ENCODE measurements at places on chromosomes 6 and 20. TPM values are rescaled to one million over a fixed set of nuclear protein-coding genes. Genes with fewer than 3 reads are reported as not detected.

Gene HMGCLL1
- not detected for total RNA-seq

Gene ADAT2
- total RNA-seq = 12.2 TPM

Gene C6orf15
- total RNA-seq = not detected

Gene FERMT1
- 0.32 TPM for total RNA-seq

Gene DACT2
- total RNA-seq = not detected

Gene BANF2
- total RNA-seq = not detected

Gene KCNG1
- 4.4 TPM for total RNA-seq

Gene SSTR4
- not detected for total RNA-seq

Gene FAM217A
- total RNA-seq = not detected

Gene FAM217B
- 13.4 TPM for total RNA-seq

Gene EPHA7
- 28.8 TPM for total RNA-seq

Gene SYNGAP1
- 30.5 TPM for total RNA-seq

Gene TUBB1
- total RNA-seq = 19.2 TPM

Gene MUCL3
- not detected for total RNA-seq

Gene EYA2
- 0.26 TPM for total RNA-seq

Gene HM13
- total RNA-seq = 75.5 TPM

Gene RBM24
- total RNA-seq = 1.4 TPM

Gene MGME1
- total RNA-seq = 28.9 TPM

Gene OSTM1
- total RNA-seq = 65.7 TPM

Gene MED23
- 42.8 TPM for total RNA-seq

Gene LY6G6F
- 1.7 TPM for total RNA-seq

Gene ABHD16B
- not detected for total RNA-seq

Gene MYB
- total RNA-seq = 1.8 TPM

Gene ADGRB3
- 4.1 TPM for total RNA-seq

Data from spleen (tissue), 13 donors.